ENCODE measurements at places on chromosomes 3 and 15.

DNA sequence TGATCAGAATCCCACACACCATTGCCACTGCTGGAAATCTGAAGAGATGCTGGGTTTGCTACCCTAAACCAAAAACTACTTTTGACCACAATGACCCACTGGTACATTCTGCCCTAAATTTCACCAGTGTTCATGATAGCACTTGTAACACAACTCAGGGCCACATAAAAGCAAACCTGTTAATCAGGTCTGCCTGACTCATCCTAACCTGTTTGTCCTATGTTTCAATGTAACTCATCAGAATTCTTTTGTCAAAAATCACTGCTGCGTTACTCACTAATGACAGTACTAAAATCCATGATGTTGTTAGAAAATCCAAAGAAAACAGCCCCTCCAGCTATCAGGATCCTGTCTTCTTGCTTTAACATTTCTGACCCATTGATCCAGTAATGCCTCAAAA, 55.6 kb upstream of the XCR1 start:
- DNase-seq: no peak

GRCh38 chr15:31517711-31518110, 191.1 kb downstream of the KLF13 start:
- no peak for DNase-seq

- DNase-seq: no peak
Observed at GRCh38 chr3:174335910-174336309, 523.2 kb upstream of the NAALADL2 start.

- DNase-seq: no peak
Observed at GRCh38 chr15:52658955-52659354, 20.2 kb downstream of the ATOSA start.

DNA sequence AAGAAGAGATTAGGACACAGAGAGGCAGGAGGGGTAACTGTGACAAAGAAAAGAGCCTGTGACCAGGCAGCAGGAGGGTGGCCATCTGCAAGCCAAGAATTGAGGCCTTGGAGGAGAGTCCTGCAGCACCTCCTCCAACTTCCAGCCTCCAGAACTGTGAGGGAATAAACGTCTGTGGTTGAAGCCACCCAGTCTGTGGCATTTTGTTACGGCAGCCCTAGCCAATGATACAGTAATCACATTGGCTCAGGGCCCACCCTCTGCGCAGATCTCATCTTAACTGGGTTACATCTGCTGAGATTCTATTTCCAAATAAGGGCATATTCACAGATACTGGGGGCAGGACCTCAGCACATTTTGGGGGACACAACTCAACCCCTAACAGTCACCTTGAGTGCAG, 11.3 kb downstream of the SELENOS start:
- DNase-seq: no peak

DNA sequence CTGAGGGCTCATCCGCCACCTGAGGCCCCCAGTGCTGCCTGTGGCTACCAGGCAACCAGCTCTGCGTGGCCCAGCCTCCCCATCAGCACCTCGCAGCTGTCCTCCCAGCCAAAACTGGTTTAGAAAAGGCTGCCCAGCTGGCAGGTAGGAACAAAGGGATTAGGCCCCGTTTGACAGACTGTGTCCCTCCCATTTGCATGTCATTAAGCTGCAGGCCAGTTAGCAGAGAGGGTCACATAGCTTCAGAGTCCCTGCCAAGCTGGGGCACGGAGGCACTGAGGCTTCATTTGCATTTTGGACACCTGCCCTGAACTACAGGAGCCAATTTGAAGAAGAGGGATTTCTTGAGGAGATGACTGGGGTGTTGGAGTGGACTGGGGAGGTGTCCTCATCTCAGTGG, 177.9 kb downstream of the TLE3 start:
- no peak for DNase-seq

DNA sequence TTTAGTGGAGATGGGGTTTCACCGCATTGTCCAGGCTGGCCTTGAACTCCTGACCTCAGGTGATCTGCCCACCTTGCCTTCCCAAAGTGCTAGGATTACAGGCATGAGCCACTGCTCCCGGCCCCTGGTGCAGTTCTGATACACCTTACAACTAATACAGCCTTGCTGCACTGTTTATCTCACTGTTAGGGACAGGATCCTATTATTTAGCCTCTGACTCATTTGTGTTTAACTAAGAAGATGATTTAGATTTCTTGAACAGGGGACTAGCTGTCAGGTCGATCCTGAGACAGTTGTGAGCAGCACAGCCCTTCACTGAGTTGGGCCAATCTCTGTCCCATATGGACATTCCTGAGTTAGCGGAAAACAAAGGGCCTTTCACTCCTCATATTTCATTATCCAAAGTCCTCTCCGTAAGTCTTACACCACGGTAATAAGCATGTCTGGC, 19.2 kb downstream of the GYG1 start:
- DNase-seq: no peak

GRCh38 chr3:133970916-133971315, 58.8 kb downstream of the SLCO2A1 start:
- no peak for DNase-seq

GRCh38 chr3:19937459-19938294, 3.7 kb upstream of the EFHB start:
- no peak for DNase-seq

DNA sequence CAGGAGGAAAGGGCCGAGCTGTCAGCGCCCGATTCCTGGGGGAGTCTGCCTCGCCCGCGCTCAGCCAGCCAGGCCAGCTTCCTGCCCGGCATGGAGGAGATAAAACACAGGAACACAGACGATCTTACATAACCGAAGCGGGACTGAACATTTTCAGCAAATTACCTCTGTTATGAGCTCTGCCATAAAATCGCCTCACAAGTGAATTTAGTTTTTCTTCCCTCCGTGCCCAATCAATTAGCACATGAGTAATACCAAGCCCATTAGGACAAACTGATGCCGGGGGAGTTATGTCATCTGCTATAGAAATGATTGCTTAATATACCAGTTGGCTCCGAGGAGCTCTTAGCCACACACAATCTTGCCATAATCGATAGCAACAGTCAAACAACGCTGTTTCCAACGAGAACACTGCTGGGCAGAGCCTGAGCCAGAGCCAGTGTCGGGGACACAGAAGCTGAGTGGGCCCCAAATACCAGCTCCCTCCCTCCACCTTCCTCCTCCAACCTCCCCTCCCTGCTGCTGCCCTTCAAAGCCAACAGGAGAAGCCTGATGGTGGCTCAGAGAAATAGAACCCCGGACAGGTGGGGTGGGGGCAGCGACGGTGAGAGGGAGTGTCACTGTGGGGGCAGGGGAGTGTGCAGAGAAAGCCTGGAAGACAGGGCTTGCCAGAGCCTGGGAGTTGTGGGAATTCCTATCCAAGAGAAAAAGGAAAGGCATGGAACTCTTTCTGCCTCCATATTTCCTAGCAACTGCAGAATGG, 279.4 kb upstream of the TLE3 start:
- DNase-seq: no peak

DNA sequence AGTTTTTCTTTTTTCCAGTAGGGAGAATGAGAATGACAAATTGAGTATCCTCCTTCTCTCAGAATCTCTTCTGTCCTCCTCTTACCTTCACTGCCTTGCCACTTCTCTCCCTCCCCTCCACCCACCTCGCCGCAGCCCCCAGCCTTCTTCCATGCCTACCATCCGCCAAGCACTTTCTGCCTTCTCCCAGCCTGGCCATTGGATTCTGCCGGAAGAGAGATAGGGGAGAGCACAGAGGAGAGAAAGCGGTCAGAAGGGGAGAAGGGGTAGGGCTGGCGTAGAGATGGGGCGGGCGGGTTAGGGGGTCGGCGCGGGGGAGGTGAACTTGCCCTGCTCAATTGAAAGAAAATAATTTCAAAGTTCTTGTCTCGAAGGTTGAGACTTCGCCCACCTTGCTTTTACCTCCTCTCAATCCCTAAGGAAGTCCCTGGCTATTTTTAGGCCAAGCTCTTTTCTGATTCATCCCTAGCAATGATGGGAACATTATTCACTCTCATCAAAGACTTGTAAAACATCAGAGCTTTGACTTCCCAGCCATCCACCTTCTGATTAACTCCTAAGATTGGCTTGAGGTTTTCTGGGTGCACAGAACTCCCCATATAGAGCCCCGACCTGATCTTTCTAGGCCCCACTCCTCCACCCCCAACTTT, 811 bp downstream of the C3orf52 start:
- DNase-seq: no peak

GRCh38 chr15:66927201-66928077, 138.0 kb upstream of the SMAD3 start:
- DNase-seq: no peak

GRCh38 chr15:43449981-43450380, 43.0 kb downstream of the TP53BP1 start:
- DNase-seq: no peak

DNA sequence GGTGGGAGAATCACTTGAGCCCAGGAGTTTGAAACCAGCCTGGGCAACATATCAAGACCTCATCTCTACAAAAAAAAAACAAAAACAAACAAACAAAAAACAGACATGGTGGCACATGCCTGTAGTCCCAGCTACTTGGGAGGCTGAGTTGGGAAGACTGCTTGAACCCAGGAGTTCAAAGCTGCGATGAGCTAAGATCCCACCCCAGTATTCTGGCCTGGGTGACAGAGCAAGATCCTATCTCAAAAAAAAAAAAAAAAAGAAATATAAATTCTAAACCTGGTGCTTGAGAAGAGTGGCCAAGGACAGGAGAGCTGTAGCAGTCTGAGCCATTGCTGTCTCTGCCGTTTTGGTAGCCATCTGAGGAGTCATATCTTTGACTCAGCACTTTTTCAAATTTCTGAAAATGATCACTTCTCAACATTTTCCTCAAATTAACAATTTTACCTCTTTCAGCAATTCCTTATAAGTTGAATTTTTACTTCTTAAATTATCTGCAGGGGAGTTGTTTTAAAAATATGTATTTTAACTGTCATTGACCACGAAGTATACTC, 3.6 kb upstream of the DENND4A start:
- no peak for DNase-seq

DNA sequence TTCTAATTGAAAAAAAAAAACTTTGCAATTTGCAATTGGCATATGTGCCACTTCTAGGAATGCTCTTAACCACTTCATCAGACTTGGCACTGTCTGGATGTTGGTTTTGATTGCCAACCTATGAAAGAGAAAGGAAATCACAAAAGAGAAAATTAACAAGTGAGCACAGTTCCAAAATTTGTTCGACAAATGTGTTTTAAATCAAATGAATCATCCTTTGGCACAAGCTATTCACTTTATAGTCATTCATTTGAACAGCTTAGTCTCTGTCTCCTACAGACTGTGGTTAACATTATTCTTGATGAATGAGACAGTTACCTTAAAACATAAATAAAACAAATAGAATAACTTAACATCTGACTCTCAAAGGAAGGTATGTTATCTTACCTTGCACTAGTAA, 265.0 kb downstream of the EPHA3 start:
- DNase-seq: no peak

DNA sequence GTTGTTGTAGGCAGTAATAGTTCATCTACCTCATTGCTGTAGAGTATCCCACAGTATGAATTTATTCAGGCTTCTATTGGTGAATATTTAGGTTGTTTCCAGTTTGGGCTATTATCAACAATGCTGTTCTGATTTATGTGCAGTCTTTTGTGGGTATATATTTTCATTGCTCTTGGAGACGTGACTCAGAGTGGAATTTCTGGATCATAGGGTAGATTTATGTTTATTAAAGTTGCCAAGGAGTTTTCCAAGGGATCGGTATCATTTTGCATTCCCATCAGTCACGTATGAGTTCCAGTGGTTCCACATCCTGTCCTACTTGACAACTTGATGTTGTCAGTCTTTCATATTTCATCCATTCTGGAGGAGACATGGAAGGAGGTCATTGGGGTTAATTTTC, 8.4 kb upstream of the HRH1 start:
- DNase-seq: no peak

DNA sequence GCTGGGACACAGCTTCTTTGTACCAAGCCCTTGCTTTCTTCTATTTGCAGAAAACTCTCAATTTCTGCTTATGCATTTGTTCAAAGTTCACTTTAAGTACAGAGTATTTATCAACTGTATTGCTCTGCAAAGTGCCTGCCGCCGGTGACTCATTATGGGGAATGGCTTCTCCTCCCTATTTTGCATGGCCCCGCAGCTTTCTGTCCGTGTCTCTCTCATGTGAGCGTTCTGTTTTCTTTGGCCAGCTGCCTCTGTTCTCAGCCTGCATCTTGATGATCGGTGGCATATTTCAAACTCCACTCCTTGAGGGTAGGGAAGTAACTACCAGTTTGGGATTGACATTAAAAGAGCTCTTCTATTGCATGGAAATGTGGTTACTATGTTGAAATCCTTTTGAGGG, 28.6 kb upstream of the ST8SIA2 start:
- DNase-seq: no peak

- DNase-seq: no peak
Observed at GRCh38 chr15:66264859-66265513, 11.4 kb upstream of the MEGF11 start.

DNA sequence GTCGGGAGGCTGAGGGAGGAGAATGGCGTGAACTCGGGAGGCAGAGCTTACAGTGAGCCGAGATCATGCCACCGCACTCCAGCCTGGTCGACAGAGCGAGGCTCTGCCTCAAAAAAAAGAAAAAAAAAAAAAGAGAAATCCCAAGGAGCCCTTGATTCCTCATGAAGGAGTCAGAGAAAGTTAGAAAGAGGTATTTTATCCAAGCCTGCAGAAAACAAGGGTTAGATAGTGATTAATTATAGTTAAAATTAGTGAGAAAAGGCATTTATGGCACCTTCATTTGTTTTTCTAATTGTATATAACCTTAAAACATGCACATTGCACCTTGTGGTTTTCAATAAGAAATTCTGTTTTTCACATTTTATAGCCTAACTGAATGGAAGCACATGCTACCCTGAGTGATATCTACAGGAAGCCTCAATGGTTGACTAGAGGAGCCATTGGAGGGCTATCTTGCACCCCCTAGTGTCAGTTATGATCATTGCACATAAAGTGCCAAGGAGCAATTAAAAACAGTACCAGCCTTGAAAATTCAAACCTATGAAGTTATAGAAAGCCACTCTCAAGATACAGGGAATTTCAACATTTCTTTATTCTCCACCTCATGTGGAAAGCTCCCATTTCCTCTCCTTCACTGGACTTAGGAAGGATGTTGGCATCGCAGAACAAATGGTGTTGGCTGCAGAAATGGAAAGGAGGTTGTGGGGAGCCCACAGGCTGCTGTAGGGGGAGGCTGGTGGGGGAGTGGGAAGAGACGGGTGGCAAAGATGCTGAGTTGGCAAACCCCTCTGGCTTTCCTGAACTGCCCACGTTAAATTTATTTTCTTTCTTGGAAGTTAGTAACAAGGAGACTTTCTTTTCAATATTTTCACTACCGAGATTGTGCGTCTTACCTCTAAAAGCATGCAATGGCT, 48.5 kb downstream of the ITGA11 start:
- DNase-seq: no peak

GRCh38 chr3:67564973-67565372, 89.4 kb downstream of the SUCLG2 start:
- DNase-seq: no peak

GRCh38 chr3:51705276-51706020, 1.4 kb upstream of the GRM2 start:
- DNase-seq: no peak

- no peak for DNase-seq
Observed at GRCh38 chr3:190319660-190320059, 2.6 kb downstream of the CLDN1 start.

GRCh38 chr3:83003917-83004316, 1242.5 kb upstream of the GBE1 start:
- DNase-seq: no peak

All from stimulated activated CD4-positive, alpha-beta T cell treated with anti-CD3 and anti-CD28 coated beads, Interleukin-1b, Interleukin-23, amount 100 ng/mL, for 1 hour (primary cell).